ENCODE measurements at places on chromosomes 2 and 18.
A peak's percentile ranks its signal among the peaks of the same experiment; 100 is the strongest.

DNA sequence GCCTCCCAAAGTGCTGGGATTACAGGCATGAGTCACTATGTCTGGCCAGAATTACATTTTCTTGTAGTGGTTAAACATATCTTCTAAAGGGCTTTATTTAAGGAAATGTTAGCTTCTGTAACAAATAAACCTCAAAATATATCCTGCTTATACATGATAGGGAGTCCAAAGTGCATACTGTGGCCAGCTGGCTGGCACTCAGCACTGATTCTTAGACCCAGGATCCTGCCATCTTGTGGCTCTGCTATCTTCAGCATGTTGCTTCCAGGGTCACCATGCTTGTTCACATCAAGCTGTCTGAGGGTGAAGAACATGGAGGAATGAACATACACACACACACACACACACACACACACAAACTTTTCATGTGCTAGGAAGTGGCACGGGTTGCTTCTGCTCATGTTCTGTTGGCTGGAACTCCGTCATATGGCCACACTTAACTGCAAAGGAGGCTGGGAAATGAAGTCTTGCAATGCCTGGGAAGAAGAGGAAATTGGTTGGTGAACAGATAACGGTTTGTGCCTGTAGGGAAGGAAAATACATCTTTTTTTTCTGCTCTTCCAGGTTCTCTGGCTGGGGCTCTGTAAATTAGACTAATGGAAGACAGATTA lies 40.0 kb downstream of the NPPC start:
- DNase-seq, result no peak

DNA sequence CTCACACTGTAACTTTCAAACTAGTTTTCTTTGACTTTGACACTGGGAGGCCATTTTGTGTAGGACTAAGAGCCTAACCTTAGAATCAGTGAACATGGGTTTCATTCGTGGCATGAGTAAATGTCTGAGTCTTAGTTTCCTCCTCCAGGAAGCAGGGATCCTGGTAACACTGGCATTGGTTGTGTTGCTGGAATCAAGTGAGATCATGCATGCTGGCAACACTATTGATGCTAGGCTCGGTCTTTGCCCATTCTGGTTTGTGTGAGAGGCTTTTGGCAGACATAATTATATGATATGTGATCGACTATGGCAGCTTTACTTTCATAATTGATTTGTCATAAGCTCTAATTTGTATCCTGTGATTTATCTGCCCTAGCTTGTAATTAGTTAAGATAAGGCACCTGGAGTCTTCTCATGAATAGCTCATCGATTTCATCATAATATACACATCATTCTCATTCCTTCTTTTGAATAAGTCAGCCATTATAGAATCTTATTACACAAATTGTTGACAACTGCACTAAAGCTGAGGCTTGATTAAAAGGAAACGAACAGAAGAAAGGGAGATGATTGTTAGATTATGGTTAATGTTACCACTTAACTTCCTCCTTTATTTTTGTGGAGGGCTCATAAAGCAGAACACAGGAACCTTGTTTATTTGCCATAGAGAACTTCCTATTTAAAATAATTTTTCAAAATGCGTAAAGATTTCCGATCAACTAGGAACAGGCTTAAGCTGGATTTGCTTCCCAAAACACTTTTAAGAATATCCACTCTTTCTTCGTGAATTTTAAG lies 12.6 kb downstream of the PPP1R1C start:
- DNase-seq, result no peak

DNA sequence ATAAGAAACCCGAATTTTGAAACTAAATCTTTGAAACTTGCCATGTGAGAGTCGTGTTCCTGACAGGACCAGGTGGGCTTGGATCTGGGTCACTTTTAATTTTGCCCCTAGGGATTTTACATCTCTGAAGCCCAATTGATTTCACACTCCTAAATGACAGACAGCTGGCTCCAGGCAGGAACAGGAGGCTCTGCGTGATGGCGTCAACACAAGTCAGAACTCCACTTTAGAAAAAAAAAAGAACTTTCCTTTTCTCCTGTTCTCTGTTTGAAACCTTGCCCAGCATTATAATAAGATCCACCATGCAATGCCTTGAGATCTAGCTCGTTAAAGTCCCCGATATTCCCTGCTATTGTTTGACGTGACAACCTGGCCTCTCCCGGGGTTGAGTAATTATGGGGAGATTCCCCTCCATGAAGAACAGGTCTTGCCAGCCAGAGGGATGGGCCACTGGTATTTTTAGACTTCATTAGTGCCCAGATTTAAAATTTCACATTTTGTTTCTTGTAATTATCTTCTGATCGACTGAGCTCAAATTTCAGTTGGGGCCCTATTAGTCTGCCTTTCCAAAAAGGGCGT lies 260.3 kb downstream of the KLHL29 start:
- no peak for DNase-seq

GRCh38 chr2:101692041-101692440 lies 5.5 kb upstream of the MAP4K4 start:
- DNase-seq, result no peak

DNA sequence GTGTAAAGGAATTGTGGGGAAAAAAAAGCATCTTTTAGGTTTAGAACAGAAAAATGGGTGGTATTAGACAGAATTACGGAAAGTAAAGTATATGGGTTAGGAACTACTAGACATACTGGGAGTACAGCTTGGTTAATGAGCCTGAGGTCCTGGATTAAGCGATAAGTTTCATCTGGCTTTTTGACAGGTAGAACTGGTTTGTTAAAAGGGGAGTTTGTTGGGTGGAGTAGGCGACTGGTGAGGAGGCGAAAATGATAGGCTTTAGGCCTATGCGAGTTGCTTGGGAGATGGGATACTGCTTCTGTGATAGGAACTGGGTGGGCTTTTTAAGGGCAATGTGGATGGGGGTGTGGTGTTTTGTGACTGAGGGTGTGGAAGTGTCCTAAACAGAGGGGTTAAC lies 56.5 kb downstream of the KYNU start:
- no peak for DNase-seq

GRCh38 chr2:11129598-11130449 lies 25.4 kb upstream of the SLC66A3 start:
- peak; percentile 16 for DNase-seq

DNA sequence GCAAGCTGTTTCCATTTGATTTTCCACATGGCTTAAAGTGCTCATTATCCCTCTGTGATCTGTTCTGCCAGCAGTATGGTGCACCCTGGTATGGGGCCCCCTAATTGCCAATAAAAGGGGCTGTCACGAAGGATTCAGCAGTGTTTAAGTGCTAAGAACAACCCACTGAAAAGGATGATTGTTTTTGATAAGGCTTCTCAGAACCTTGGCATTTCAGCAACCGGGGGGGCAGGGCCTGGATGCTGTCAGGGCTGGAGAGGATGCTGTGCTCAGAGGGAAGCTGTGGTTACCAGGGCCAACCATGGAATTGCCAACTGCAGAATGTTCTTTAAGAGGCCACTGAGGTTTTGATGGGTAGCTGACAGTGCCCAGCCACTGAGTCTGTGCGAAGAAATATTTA lies 117.8 kb downstream of the CTIF start:
- peak; percentile 47 for DNase-seq

DNA sequence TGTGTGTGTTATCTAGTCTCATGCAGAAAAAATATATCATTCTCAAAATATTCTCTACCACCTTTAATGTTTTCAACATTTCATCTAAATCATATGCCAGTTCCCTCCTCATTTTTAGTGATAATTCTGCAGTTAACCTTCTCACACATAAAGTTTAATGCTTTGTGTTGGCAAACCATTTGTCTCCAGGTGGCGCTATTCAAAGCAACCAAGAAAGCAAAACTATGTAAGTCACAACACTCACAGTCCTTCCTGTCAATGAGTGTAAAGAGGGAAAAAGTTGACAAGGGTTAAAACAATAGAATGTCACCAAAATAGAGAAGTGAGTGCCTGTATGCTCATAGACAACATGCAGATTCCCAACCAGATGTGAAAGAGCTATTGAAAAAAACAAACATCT lies 961.6 kb upstream of the LRRTM1 start:
- no peak for DNase-seq

- DNase-seq, result peak; percentile 34
Measured at GRCh38 chr2:68974251-68974650, at the start of gene GKN1. GKN1 (plus strand) TSS chr2:68974636; CDS start chr2:68974678, 42 bp downstream.

All from fibroblast of upper back skin (primary cell).